ENCODE measurements at places on chromosomes 7 and 10.

DNA sequence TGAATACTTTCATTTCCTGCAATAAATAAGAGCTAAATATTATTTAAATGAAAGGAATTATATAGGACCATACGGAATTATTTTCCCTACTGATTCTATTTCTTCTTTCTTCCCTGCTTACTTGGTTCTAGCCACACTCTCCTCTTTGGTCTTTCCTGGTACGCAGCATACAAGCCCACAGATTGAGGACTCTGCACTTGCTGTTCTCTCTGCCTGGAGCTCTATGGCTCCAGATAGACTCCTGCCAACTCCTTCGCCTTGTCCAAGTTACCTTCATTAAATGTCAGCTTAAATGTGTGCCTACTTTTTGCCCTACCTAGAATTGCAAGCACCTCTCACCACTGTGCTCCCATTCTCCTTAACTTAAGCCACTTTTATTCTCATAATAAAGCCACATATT is 203.4 kb downstream of the MDFIC start:
- no peak for DNase-seq

GRCh38 chr7:93203496-93203895 is 22.8 kb downstream of the HEPACAM2 start:
- DNase-seq, result no peak

- DNase-seq, result no peak
These were observed 809 bp upstream of the OGA start for GRCh38 chr10:101818872-101819633.

DNA sequence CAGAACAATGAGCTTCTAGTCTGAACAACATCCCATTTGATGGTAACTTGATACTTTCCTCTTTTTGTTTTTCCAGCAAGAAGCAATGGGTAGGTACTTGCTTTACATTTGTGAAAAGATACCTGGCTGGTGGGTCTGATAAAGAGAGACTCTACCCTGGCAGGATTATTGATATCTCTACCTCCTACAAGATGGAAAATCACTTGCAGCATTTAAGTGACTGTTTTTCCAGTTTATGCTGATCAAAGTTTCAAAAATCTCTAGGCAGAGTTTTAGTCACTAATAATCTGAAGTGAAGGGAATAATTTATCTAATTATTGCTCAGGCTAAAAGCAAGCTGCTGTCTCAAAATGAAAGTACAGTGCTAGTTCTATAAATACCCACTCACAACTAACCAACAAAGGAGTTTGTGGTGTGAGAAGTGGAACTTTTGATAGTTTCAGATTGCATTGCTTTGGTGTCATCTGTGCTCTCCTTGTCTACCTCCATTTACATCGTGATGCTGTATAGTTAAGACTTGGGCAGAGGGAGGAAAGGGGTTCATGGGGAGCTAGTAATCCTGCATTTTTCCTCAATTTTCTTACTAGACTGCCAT is 86.0 kb upstream of the ANKRD1 start:
- DNase-seq, result no peak

DNA sequence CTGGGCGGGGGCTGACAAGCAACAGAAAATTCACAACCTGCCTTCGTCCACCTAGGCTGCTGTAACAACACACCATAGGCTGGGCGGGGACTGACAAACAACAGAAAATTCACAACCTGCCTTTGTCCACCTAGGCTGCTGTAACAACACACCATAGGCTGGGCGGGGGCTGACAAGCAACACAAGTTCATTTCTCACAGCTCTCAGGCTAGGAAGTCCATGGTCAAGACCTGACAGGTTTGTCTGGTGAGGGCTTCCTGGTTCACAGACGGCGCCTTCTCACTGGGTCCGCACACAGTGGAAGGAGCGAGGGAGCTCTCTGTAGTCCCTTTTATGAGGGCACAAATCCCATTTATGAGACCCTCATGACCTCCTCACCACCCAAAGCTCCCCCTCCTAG is 52.2 kb downstream of the DIP2C start:
- DNase-seq, result no peak

DNA sequence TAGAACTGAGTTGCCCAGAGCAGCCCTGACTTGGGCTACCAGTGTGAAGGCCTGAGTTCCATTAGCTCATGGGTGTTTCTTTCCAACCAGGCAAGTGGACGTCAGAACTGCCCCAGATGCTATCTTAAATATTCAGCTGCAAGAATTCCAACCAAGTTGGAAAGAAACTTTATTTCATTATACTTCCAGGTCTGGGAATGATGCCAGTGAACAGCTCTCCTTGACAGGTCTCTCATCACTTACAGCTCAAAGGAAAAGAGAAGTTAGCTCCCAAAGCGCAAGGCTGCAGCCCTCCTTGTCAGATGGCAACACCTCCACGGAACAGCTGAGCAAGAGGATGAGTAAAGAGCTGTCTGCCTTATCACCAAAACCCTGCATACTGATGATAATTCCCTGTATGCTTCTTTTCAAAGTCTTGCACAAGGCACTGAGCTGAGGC is 255.5 kb upstream of the AOAH start:
- no peak for DNase-seq

DNA sequence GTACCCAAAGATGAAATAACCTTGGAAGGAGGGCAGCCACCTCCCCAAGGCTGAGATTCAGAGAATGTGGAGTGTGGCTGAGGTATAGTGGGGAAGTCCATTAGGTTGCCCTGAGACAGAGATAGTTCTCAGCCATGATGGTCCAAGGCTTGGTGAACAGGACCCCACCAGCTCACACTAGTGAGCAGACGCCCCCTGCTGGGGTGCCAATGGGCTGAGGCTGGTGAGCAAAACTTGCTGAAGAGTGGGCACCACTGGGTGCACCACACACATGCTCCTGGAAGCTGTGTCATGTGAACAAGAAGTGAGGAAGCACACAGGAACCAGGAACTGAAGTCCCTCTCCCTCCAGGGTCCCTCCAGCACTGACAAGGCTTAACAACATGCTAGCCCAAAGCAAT is 8.9 kb downstream of the FBXL13 start:
- no peak for DNase-seq

GRCh38 chr10:79434821-79435251 is 10.6 kb downstream of the ZCCHC24 start:
- no peak for DNase-seq

- DNase-seq, result no peak
These were observed 55.0 kb downstream of the PODXL start for GRCh38 chr7:131501422-131501821.

DNA sequence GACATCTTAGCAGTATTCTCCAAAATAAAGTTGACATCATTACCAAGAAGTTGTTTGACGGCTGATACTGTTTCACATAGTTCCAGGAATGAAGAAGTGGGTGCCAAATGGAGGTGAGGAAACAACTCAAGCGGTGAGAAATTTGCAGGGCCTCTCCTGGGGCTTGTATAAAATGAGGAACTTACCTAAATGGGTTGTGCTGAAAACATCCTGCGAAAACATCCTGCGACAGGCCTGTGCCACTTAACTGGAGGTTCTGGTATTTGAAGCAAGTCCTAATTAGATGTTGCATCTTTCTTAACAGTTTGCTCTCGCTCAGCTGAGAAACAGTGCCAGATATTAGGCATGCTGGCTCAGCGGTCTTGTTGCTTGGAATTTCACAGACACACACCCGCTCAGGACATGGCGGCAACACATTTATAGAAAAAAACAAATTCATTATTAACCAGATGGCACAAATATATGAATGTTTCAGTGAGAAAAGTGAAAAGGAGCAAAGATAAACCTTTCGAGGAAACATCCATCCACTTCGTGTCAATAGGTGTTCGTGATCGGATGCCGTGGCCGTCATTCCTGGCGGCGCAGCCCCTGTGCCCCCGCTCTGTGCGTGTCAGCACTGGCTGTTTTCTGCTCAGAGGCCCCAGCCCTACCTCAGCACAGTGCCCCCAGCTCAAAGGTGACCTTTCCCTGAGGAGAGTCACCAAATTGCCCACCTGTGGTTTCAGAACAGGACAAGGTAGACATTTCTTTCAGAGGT is 48.1 kb downstream of the CDC123 start:
- no peak for DNase-seq

GRCh38 chr10:112218960-112219359 is 35.4 kb upstream of the GPAM start:
- DNase-seq, result no peak
